Kasumi-1 (cell line): ENCODE measurements at places on chromosomes 1 and 21.
A peak's percentile ranks its signal among the peaks of the same experiment; 100 is the strongest.

DNA sequence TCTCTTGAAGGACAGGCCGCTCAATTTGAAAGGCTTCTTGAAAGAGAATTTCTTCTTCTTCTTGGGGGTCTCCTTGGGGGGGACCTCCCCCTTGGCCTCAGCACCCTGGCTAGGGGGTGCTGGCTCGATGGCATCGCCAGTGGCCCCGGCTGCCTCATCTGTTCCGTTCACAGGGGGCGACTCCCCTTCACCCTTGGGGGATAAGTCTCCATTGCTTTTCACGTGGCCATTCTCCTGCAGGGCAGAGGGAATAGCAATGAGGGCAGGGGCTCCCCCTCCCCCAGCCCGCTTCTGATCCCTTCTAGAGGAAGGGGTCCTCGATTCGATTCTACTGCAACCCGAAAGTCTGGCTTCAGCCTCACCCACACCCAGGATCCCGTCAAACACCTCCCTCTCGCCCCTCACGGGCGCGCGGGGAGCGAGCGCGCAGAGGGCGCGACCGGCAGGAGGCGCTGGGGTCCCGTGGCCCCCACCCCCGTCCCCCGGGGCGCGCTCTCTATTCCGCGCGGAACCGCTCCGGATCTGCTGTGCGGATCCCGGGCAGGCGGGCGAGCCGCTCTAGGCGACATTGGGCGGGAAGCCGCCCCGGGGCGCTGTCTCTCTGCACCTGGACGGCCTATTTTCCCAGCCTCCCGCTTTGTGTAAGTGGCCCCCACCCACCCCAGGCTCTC, 1.0 kb downstream of the MARCKSL1 start:
- DNase-seq, result peak; percentile 33

- DNase-seq, result no peak
Measured at GRCh38 chr1:104064399-104064798, 314.7 kb downstream of the AMY1C start.

GRCh38 chr1:59096501-59096900, 200.4 kb upstream of the FGGY start:
- DNase-seq, result peak; percentile 30

- no peak for DNase-seq
Measured at GRCh38 chr1:17292299-17293160, 15.5 kb upstream of the PADI4 start.

DNA sequence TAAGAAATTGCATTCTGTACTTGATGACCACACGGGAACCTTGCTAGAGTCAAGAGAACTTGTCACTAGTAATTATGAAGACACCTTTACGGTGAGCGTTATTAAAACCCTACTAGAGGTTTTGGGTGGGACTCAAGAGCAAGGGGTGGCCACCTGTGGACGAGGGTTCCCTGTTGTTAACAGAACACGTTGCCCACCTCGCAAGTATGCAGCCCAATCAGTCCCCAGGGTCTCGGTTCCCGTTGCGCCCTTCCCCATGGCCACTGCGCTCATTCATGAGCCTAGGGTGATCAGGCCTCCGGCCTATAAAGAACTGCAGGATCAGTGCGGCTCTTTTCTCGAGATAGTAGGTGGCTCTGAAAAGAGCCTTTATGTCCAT, 30.2 kb upstream of the RNF187 start:
- no peak for DNase-seq

GRCh38 chr1:92503926-92504285, 17.2 kb upstream of the GFI1 start:
- DNase-seq, result no peak

GRCh38 chr1:114318961-114319360, 165.3 kb upstream of the SYT6 start:
- DNase-seq, result no peak

- DNase-seq, result no peak
Measured at GRCh38 chr1:4122513-4123160, 222.6 kb upstream of the C1orf174 start.

GRCh38 chr1:200198236-200198635, 170.7 kb downstream of the NR5A2 start:
- DNase-seq, result no peak

- DNase-seq, result no peak
Measured at GRCh38 chr1:225699336-225699735, 46.4 kb upstream of the ENAH start.

GRCh38 chr1:56297904-56298303, 281.5 kb downstream of the PLPP3 start:
- DNase-seq, result no peak

- no peak for DNase-seq
Measured at GRCh38 chr1:27876341-27877114, 4.2 kb downstream of the THEMIS2 start.

DNA sequence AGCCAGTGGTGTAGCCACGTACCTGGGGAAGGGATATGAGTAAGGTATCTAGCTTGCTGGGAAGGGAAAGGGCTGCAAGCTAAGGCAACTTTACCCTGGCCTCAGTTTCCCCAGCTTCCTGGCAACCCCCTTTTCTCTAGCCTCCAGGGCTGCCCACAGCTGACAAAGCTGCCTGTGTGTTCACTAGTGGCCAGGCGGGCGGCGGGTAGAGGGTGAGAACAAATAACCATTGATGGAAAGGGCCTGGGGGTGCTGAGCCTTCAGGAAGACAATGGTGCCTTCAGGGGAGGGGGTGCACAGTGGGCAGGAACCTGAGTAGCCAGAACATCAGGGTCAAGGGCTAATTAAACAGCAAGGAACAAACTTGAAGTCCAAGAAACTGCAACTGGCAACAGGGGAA, 6.1 kb downstream of the CERS2 start:
- no peak for DNase-seq

GRCh38 chr1:81121306-81121705, 679.4 kb upstream of the ADGRL2 start:
- no peak for DNase-seq

DNA sequence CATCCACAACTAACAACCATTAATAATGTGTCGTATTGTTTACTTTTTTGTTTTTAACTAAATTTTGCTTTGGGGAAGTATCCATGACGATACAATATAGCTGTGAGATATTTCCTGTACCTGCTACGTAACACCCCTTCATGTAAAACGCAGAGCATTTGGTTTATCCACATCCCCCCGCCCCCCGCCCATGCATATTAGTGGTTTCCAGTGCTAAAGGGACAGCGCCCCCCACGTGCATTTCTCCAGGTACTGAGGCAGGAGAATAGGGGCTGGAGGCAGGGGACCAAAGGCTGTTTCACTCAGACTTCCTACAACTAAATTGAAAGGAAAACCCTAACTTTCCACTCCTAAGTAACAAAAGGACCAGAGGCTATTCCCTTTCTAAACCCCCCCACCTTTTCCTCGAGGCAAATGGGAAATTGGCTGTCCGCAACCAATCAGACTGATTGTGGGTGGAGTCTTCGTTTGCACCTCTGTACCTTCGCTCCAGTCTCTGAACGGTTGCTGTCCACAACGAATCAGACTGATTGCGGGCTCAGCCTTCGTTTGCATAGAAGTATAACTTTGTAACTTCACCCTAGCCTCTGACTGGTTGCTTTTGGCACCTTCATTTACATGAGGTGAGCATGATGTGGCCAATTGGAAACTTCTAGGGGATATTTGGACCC, 12.2 kb upstream of the RIPK4 start:
- no peak for DNase-seq

- DNase-seq, result no peak
Measured at GRCh38 chr1:213973129-213973528, 14.6 kb upstream of the PROX1 start.

DNA sequence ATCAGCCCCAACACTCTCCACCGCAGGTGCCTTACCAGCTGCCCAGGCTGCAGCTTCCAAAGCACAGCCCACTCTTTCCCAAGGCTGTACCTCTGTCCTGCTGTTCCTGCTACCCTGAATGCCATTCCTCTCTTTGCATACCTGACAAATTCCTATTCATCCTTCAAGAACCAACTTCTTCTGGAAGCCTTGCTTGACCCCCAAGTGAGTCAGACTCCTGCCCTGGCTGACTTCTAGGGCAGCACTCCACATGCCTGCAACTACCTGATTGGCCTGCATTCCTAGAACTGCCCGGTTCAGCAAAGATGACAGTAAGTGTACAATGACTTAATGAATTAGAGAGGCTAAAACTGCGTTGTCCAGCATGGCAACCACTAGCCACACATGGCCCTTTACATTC, 20.8 kb upstream of the PDZK1IP1 start:
- DNase-seq, result no peak

- no peak for DNase-seq
Measured at GRCh38 chr1:12138196-12139168, 28.3 kb upstream of the TNFRSF1B start.

DNA sequence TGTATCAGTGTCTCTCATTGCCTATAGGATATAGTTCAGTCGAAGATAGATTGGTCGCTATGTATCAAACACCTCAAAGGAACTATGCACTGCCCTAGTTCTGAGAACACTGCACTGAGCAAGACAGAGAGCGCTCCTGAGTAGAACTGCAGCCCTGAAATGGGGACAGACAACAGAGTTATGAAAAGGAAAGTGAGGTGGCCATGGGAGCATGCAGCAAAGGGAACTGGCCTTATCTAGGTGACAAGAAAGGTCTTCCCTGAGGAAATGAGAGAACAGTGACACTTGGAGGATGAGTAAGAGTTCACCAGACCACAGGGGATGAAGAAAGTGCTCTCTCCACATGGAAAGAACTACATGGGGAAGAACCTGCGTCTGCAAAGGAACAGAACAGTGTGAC, 7.5 kb upstream of the G0S2 start:
- DNase-seq, result no peak

- no peak for DNase-seq
Measured at GRCh38 chr1:8429549-8430110, 111.7 kb downstream of the SLC45A1 start.

DNA sequence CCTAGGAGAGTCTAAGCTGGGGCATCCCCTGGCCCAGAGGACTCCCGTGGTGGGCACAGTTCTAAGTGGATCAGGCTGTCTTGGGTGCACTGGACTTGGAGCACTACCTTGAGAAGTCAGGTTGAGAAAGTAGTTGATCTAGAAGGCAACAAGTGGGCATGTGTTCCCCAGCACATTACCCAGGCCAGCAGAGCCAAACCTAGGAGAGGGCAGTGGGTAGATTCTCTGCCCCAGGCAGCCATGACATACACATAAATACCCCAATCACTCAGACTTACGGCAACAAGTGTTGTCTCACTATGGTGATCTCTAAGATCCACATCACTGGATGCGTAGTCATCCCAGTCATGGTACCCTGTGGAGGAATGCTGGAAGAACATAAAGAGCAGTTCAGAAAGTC, 1.6 kb upstream of the PMF1 start:
- DNase-seq, result no peak

DNA sequence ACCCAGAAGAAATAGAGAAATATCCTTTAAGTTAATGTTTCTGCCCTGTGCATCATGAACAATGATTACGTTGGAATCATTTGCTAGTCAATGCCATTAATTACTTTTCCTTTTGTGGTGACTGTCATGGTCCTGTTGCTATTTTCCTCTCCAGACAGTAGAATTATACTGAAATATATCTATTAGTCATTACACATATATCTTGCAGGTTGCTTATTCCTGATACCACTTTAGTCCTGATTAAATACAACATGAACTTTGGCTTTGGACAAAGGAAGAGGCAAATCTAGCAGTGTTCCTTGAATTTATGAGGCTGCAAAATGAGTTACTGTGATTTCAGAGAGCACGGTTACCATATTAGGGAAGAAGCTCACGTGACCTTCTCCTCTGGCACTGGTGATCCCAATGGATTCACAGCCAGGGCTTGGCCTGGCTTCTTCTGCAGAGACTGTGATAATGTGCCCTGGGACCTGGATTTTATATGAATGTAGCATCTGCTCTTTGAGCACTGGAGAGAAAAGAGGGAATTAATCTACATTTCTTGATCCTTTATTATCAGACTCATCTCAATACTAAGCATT, 12.4 kb upstream of the KRTAP19-8 start:
- no peak for DNase-seq

- DNase-seq, result peak; percentile 62
Measured at GRCh38 chr1:112998592-112999235, 42.7 kb upstream of the SLC16A1 start.

DNA sequence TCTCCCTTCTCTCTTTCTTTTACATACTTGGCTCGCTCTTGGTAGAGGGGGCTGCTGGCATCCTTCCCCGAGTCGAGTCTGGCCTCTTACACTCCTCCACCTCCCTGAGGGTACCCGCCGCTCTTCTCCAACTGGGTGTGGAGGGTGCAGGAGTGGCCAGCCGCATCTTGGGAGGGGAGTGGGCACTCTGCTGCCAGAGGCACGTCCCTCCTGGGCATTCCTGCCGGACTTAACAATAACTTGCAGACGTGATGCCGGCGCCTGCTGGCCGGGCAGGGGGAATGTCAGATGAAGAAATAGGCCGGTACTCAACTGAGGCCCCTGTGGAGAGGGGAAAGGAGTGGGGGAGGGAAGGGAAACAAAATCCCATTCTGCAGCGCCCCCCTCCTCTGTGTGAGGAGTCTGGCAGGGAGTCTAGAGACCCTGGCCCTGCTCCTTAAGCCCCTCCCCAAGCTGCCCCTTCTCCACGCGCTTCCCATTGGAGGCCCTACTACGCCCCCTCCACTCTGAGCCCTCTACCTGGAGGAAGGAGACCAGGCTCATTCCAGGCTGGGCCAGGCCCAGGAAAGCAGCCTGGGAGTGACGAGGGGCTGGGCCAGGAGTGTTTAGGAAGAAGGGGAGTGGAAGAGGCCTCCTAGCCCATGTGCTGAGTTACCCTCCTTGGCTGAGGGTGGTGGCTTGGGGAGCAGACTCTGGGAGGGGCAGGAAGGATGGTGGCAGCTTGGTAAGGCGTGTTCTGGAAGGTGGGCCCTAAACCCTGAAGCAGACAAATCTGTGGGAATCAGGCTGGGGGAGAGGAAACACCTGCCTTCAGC, 1.8 kb downstream of the ATP2B4 start:
- peak; percentile 64 for DNase-seq

GRCh38 chr1:117820694-117821381, 108.6 kb downstream of the GDAP2 start:
- DNase-seq, result no peak

GRCh38 chr1:81029266-81029665, 771.5 kb upstream of the ADGRL2 start:
- DNase-seq, result no peak

DNA sequence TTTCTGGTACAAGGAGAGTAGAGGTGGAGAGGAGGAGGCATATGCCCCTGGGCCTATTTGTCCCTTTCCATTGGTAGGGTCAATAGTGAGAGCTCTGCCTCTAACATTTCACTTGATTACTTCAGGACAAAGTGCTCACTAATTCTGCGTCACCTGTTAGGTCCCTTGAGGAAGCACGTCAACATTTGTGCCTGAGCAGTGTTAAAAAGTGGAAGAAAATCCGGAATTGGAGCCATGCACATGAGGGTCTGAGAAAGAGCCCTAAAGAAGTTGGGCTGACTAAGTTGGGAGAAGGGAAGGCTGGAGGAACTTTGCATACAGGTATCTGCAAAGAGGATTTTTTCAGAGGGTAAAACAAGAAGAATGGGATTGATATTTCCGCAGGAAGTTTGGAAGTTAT, 1.9 kb downstream of the SLC25A44 start:
- no peak for DNase-seq

DNA sequence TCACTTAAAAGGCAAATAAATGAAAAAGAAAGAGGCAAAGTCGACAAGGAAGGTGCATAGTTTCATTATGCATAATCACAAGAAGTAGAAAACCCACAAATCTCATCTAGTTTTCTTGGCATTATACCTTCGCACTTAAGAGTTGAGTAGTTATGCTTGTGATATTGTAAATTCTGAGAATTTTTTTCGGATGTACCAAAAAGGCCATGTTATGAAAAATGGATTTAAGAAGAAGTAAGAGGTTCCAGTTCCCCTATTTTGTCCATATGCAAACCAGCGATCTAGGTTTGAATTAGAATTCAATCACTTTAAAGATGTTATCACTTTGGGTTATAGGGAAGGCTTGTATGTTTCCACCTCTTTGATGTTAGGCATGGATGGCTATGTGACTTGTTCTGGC, 7.9 kb upstream of the ERICH3 start:
- DNase-seq, result no peak
